ENCODE measurements at places on chromosomes 7 and 10. TPM values are rescaled to one million over a fixed set of nuclear protein-coding genes. Genes with fewer than 3 reads are reported as not detected.

The SPOCK2 gene
- 0.16 TPM for total RNA-seq

The FRMPD2 gene
- not detected for total RNA-seq

The C7orf57 gene
- not detected for total RNA-seq

The CPA2 gene
- not detected for total RNA-seq

The CYP2E1 gene
- not detected for total RNA-seq

The GAD2 gene
- total RNA-seq, result not detected

The NUTM2E gene
- total RNA-seq, result not detected

The VWDE gene
- not detected for total RNA-seq

The CPED1 gene
- 10.5 TPM for total RNA-seq

The ABCB1 gene
- total RNA-seq, result not detected

The MRC1 gene
- under 0.01 TPM for total RNA-seq
